ENCODE measurements at places on chromosomes 2 and 18.
A peak's percentile ranks its signal among the peaks of the same experiment; 100 is the strongest.

GRCh38 chr2:46967990-46968647 is 52.5 kb upstream of the MCFD2 start:
- DNase-seq, result peak; percentile 36

DNA sequence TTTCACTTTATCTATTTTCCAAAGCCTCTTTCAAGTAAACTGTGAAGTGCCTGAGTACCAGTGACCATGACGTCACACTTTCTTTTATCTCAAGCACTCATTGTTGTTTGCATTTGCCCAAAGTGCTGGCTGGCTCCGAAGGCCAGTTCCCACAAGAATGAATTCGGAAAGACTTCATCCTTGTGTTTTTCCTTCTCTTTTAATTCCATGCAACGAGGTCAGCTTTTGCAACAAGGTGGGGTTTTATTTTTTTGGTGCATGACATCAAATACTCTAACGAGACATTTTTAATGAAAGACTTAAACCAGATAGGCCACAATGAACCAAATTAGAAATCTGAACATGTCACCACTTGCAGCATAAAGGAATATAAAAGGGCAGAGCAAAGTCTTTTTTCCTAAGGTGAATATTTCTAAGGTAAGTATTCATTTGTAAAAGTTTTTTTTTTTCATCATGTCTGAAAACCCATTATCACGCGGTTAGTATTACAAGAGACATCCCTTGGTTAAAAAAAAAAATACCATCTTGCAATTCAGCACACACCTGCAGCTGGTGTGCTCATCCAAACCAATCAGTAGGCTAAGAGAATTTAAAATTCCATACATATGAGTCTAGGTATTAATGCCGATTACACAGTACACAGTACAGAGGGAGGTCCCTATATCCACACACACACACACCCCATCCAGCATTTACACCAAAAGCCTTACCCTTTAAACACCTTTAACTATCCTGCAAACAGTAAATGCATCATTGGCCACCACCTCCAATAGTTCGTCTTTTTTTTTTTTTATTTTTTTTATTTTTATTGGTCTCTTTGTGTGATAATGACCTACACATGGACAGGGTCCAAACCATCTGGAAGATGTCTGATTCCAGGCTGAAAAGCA is 2.3 kb downstream of the ARL4C start:
- DNase-seq, result no peak

GRCh38 chr2:216871333-216871934 is 11.6 kb upstream of the TNP1 start:
- no peak for DNase-seq

- DNase-seq, result no peak
These were observed 18.8 kb upstream of the RHOB start for GRCh38 chr2:20427931-20428526.

- DNase-seq, result no peak
These were observed 90.8 kb downstream of the METTL4 start for GRCh38 chr18:2480536-2480935.

DNA sequence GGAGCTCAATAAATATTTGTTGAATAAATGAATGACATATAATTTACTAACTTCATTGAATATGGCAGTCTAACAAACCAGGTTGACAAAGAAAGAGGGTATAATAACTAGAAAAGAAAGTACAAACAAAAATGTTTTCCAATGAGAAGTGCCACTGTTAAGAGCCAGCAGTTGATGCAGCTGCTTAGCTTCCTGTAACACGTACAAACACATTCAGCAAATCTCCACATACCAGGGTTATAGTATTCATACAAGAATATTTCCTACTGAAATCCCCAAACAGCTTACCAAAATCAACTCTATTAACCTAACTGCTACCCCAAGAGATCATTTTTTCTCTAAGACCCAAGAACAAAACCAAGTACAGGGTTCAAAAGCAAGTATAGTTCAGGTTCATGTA is 77.7 kb downstream of the THADA start:
- no peak for DNase-seq

- no peak for DNase-seq
These were observed 178.8 kb upstream of the HS6ST1 start for GRCh38 chr2:128497461-128497860.

DNA sequence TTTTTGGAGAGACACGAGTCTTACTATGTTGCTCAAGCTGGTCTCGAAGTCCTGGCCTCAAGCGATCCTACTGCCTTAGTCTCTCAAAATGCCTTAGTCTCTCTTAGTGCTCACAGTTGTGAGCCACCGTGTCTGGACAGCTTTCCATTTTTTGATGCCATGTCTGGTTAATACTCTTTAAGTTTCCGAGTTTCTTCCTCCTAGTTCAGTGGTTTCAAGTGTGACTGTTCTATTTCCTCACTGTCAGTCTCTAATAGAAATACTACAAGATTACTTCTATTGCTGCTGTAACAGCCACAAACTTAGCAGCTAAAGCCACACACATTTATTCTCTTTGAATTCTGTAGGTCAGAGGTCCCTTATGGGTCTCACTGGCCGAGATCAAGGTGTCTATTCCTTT is 125.1 kb upstream of the MGAT5 start:
- DNase-seq, result no peak
